ENCODE measurements at places on chromosomes 7 and 10.
A peak's percentile ranks its signal among the peaks of the same experiment; 100 is the strongest.

- no peak for DNase-seq
These were observed 927 bp upstream of the DEPP1 start for GRCh38 chr10:44979281-44980191.

GRCh38 chr7:149292462-149292823 lies 30.4 kb downstream of the ZNF783 start:
- DNase-seq = no peak

- no peak for DNase-seq
These were observed 866 bp upstream of the ANKRD30A start for GRCh38 chr10:37124532-37124931.

DNA sequence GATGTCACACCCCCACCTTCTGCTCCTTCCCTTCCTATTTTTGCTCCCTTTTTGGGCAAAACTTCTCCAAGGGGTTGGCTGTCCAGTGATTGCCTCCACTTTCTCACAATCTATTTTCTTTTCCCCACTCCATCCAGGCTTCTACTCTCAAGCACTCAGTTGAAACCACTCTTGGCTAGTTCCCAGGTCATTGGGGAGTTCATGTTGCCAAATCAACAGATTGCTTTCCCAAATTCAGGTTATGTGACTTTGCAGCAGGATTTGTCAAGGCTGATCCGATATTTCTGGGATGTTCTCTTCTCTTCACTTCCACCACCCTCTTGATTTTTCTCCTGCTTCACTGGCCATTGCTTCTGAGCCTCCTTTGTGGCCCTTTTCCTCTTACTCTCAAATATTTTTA lies 258.7 kb upstream of the SLC26A5 start:
- no peak for DNase-seq

DNA sequence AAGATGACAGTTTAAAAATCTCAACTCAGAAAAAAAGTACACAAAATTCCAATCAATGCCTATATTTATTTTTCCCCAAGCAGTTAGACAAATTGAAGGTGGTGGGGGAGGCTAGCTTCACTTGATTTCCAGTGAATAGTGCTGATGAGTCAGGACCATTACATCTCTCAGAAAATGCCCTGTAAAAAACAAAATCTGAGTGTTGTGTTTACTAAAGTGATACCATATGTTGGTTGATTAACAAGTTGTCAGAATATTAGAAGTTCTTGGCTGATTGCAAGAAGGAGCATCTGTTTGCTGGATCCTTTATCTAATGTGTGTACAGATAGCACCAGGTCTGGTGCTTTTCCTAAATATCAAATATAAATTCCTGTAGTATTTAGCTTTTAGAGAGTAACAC lies 31.3 kb upstream of the KIAA1217 start:
- no peak for DNase-seq

DNA sequence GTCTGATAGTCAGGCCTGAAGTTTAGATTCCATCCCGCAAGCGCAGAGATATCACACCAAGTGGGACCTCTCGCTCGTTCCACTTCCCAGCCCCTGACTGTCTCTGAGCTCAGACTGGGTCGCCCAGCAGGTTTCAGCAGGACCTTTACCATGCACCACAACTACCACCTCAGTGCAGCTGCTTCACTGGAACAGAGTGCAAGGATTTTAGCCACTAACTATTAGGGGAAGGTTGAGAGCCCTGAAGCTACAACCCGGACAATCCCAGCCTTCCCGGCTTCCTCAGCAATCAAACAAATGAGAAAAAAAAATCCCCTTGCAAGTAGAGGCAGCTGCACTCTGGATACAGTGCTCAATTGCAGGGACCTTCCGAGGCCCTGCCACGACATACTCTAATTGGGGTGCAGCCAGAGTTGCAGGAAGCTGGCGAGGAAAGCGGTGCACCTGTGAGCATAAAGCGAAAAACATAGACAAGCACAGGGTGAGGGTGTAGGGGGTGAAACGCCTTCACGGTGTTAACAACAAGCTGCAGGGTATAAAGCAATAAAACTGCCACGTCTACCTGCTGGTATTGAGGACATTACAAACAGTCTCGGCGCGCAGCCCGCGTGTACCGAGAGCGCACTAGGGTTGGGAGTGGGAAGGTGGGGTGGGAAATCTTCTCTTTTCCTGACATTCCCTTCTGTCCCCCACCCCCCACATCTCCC lies 2.6 kb upstream of the DLX6 start:
- DNase-seq = no peak

DNA sequence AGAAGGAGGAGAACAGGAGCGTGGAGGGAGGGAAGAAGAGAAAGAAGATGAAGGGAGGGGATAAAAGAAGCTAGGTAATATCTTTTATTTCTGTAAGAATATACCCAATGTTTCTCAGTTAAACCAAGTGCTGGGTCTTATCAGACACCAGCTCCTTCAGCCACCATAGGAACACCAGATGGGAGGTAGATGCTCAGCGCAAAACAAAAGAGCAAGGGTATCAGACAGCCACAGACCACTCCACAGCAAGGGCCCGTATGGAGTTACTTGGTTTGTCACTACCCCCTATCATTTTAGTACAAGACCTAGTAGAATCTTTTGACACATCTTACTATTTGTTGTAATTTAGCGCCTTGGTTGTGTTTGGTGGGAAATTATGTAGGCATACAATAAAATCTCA lies 65.9 kb upstream of the FAM133B start:
- no peak for DNase-seq

DNA sequence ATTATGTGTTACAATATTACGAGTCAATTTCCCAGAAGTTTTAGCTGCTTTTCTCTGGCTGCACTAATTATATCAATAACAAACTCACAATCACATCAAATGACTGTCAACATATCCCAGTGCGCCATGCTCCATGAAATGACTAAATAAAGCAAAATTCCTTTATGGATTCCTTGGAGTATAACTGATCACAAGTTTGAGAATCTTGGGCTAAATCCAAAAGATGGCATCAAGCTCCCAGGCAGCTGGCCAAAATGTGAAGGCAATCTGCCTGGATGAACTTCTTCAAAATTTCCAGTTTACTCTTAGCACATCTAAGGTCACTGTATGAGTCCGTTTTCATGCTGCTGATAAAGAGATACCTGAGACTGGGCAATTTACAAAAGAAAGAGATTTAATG lies 210.8 kb downstream of the CCSER2 start:
- DNase-seq = no peak

DNA sequence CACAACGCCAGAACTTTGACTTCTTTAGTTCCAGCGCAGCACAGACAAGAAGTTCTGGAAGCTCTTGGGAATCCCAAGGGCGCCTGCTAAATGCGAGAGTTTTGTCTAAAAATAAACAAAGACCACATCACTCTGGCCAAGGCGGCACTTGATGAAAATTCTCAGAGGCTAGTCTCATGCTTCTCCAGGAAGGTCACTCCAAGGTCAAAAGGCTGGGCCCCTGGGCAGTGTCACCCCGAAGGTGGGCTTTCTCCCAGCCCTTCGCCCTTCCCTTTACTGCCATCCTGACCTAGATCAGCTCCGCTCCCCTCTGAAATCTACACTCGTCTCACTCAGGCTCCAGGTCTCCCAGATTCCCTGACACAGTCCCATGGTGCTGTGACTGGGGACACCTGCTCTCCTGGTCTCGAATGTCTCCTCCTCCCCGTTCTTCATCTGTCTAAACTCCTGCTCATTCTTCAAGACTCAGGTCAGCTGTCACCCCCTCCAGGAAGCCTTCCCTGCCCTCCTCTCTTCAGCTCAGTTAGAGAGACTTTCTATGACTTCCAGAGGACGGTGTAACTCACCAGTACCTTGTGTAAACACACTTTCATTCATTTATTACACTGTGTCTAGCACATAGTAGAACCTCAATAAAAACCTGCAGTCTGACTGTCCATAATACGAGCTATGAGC lies 10.5 kb downstream of the FAM53B start:
- no peak for DNase-seq

- DNase-seq = no peak
These were observed 4.4 kb downstream of the LARP4B start for GRCh38 chr10:927131-927530.

DNA sequence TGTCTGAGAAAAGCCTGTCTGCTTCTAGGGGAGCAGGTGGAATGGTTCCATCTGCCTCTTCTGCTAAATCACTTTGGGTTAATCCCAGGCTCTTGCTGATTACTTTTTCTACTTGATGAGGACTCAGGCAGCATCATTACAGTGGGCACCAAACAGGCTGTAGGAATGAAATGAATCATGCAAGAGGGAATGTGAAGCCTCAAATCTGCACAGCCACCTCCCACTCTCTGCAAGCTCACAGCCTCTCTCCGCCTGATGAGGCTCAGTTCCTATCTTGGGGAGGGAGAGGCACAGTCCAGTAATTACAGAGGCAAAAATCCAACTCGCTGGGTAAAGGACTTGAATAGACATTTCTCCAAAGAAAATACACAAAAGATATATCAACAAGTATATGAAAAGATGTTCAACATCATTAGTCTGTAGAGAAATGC lies 34.0 kb downstream of the HSPA12A start:
- peak; percentile 59 for DNase-seq

- DNase-seq = peak; percentile 13
These were observed 131.8 kb upstream of the CTTNBP2 start for GRCh38 chr7:118005026-118005425.

DNA sequence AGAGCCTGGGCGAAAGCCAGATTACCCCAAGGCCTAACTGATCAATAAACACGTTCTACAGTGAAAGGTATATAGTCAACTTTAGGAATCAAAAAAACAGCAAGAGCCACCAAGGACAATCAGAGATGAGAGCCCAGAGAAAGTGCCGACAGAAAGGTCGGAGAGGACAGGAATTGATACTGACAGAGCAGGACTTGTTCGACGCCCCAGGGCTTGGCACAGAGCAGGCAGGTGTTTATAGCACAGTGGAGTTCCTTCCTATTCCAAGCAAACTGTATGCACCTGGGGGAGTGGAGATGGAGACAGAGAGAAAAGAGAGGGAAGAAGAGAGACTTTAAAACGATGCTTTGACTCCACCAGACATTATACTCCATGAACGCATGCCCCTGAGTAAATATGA lies 39.5 kb downstream of the PPP1R3C start:
- DNase-seq = no peak

- DNase-seq = no peak
These were observed 260.6 kb upstream of the MAGI2 start for GRCh38 chr7:79714081-79714480.

DNA sequence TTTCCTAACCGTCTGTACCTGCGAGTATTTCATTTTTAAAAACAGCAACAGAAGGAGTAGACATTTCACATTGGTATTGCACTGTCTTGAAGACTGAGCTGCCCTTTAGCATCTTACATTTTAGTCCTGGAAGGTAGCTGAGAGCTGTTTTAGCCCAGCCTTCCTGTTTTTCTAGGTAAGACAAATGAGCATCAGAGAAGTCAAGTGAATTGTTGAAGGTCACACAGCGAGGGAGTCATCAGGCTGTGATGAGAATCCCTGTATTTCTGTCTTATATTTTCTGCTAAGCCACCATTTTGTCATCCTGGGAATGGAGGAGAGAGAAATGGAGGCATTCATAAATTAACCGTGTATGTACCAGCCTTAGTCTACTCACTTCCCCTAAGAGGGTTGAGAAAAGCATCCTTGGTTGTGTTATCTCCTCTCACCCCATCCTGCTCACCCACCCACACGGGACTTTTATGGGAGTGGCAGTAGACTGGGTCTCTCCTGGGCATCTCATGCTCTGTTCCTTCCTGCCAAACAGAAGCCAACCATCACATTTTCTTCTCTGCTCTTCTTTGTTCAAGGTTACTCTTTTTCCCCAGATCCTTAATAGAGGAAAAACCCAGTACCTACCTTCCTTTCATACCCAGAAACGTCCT lies 8.5 kb downstream of the RBM20 start:
- DNase-seq = no peak

DNA sequence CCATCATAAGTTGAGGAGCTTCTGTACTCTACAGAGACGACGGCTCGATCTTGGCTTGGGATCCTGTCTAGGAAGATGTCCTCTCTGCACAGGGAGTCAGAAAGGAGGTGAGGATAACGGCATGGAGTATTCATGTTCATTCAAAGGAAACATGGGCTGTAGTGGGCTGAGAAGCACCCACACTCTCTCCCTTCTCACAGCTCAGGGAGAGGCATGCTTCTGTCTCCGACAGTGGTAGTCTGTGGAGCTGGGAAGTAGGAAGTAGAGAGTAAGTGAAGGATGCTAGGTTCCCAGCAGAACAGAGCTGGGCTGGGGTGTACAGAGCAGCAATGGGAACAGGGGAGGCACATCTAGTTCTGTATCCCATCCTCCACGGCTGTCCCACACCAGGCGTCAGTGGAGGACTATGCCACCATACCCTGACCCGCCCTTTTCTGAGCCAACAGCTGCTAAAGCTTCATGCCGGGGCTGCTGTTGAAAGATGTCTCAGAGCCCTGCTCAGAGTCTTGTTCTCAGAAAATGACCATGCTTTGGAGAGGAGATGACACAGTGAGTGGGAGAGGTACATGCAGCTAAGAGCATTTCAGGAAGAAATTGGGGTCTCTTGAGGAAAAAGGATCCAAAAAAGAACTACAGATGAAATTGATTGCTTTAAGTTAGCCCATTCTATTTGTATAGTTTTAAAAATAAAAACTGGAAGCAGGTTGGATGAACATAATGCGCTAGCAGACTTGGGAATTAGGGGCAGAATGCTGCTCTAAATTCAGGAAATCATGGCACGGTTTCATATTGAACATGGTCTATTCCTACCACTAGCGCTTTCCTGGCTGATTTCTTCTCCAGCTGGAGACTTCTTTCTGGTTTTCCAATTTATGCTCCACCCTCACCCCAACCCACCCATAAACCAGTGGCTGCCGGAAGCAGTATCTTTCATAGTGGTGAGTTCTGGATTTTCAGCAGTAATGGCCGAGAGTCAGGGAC lies 138.6 kb downstream of the CHN2 start:
- peak; percentile 25 for DNase-seq

DNA sequence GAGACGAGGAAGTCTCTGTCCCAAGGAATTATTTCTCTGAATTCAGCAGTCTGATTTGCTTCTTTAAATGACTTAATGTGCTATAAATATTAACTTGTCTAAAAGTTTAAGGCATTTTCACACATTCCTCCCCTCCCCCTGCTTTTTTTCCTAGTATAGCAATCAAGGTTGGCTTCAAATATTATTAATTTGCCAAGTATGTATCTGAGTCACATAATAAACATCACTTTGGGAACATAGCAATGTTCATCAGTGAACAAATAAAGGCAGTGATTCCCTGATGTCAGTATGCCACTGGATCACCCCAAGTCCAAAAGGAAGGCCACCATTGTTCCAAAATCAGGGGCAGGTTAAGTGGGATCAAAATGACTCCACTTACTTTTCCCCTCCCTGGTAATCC lies 40.5 kb downstream of the PDE6C start:
- DNase-seq = no peak

- DNase-seq = no peak
These were observed 66.8 kb upstream of the DNAJB6 start for GRCh38 chr7:157270060-157270444.

DNA sequence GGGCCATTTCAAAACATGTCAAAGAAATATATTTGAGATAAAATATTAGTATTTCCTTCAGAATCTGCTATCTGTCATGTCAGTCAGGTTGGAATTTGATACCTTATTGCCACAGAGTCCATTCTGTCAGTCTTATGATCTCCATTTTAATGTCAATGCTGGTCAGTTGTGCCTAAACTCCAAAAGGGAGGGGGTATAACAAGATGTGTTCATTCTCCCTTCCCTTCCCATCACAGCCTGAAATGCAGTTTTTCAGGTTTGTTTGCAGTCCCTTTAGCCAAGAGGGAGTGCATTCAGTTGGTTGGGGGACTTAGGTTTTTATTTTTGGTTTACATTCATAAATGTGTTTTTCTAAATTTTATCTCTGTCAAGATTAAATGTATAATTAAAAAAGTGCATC lies 59.8 kb upstream of the INHBA start:
- no peak for DNase-seq

Data from hippocampal formation (tissue), 2 donors.